ENCODE measurements at places on chromosomes 6 and 20. TPM values are rescaled to one million over a fixed set of nuclear protein-coding genes. Genes with fewer than 3 reads are reported as not detected.

The GABRR1 gene
- total RNA-seq = not detected

The PYGB gene
- total RNA-seq = 26.3 TPM

The SLC25A27 gene
- total RNA-seq = 1.5 TPM

The TINAG gene
- total RNA-seq = not detected

The SSTR4 gene
- total RNA-seq = not detected

The TREM2 gene
- total RNA-seq = not detected

The ERVFRD-1 gene
- not detected for total RNA-seq

The GSTA4 gene
- not detected for total RNA-seq

The ANKRD66 gene
- total RNA-seq = not detected

The PAX1 gene
- not detected for total RNA-seq

The TRIM10 gene
- not detected for total RNA-seq
